Activated T-helper 1 cell treated with anti-CD3 and anti-CD28 coated beads, Interleukin-2, amount 50 U/mL, for 16 hours (primary cell): ENCODE measurements at places on chromosomes 7 and 10.

DNA sequence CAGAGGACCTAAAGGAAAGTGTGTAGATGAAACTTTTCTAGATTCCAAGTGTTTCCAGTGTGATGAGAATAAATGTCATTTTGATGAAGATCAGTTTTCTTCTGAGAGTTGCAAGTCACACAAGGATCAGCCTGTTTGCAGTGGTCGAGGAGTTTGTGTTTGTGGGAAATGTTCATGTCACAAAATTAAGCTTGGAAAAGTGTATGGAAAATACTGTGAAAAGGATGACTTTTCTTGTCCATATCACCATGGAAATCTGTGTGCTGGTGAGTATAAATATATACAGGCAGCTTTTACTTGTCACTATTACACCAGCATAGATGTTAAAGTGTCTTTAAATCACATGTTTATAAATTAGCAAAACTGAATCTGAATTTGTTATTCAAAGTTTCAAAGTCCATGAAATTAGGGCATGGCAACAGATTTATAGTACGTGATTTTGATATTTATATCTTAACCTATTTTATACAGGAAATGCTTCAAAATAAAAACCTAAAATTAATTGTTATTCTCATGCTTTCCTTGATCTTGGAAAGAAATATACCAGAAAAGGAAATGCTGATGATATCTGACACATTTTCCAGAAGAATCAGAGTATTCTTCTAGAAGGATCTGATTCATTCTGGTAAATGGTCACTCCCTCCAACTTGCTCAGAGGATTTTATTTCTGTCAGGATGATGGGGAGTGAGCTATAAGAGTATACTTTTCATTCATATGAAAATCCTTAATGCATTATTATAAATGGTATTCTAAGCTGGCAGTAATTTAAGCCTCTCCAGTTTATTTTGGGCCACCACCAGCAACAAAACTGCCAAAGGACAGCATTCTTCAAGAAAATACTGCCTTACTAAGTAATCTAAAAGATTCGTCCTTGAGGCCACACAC is 71.4 kb downstream of the ITGB8 start:
- DNase-seq: no peak

- DNase-seq: no peak
Observed at GRCh38 chr10:102776779-102777456, 33.2 kb downstream of the WBP1L start.

DNA sequence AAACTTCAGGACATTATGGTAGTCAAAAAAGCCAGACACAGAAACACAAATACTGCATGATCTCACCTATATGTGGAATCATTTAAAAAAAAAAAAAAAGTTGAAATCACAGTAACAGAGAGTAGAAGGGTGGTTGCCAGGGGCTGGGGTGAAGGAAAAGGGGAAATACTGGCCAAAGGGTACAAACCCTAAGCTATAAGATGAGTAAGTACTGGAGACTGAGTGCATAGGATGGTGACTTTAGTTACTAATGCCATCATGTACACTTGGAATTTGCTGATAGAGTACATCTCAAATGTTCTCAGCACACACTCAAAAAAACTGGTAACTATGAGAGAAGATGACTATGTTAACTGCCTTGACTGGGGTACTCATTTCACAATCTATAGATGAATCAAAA is 39.9 kb downstream of the JCAD start:
- no peak for DNase-seq

GRCh38 chr7:102292813-102293798 is 6.4 kb downstream of the SH2B2 start:
- no peak for DNase-seq

GRCh38 chr10:74925708-74926107 is 99.3 kb downstream of the KAT6B start:
- no peak for DNase-seq

DNA sequence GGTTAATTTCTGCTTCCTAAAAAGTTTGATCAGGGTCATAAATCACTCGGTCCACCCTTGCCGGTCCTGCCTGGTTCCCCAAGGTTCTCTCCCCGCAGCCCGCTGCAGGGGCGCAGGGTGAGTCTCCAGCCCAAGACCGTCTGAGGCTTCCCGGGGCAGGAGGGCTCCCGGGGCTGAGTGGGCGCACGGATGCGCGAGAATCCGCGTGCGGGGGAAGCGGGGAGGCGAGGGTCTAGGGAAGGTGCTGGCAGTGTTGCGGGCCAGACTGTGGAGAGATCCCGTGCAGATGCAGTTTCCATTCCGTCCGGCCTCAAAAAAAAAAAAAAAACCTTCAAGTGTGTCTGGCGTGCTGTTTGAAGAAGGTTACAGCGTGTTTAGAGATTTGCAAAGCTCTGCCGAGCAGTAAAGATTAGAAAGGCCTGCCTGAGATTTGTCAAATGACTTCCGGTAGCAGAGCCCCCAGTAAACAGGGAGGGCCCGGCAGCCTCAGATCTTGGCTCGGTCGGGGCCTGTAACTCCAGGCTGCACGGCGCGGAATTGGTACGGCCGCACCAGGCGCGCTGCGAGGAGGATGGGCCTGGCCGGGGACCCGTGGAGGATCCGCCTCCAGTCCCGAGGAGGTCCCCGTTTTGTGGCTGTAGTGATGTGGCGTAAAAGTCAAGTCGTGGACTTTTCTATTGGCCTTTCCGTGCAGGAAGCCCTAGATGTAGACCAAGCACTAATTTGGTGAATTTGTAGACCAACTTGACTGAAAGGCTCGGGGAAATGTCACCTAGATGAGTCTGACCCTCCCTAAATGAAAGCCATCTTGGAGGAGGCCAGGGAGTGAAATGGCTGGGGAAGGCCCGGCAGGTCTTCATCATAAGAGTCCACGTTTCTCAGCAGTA is 293.2 kb upstream of the NFE2L3 start:
- DNase-seq: no peak

- DNase-seq: no peak
Observed at GRCh38 chr7:80847027-80847426, 71.8 kb downstream of the SEMA3C start.

GRCh38 chr7:28168393-28169158 is 12.0 kb downstream of the JAZF1 start:
- no peak for DNase-seq

DNA sequence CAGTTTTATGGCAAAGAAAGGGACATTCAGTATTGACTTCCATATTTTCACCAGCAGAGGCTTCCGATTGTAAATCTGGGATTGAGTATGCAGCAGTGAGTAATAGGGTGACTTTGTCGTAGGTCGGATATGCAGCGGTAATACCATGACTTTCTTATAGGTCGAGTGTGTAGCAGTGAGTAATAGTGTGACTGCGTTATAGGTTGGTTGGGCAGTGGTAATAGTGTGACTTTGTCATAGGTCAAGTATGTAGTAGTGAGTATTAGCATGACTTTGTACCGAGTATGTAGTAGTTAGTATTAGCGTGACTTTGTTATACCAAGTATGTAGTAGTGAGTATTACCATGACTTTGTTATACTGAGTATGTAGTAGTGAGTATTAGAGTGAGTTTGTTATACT is 268.2 kb upstream of the ADARB2 start:
- DNase-seq: no peak

GRCh38 chr10:6507311-6507710 is 72.8 kb downstream of the PRKCQ start:
- no peak for DNase-seq

DNA sequence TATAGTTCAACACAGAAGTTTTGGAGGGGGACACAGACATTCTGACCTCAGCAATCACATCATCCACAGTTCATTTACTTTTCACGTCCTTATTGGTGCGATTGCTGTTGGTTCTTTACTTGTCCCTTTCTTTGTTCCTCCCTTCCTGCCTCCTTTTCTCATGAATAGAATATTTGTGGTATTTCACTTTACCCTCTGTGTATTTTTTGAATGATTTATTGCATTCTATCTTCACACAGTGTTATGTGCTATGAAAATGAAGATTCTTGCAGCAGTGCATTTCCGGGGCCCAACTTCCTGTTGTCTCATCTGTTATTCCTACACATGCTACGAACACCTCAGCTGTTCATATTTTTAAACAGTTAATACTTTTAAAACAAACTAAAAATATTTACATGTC is 179.6 kb downstream of the ZMYND11 start:
- no peak for DNase-seq

- DNase-seq: no peak
Observed at GRCh38 chr10:123530166-123530870, 135.8 kb upstream of the GPR26 start.

DNA sequence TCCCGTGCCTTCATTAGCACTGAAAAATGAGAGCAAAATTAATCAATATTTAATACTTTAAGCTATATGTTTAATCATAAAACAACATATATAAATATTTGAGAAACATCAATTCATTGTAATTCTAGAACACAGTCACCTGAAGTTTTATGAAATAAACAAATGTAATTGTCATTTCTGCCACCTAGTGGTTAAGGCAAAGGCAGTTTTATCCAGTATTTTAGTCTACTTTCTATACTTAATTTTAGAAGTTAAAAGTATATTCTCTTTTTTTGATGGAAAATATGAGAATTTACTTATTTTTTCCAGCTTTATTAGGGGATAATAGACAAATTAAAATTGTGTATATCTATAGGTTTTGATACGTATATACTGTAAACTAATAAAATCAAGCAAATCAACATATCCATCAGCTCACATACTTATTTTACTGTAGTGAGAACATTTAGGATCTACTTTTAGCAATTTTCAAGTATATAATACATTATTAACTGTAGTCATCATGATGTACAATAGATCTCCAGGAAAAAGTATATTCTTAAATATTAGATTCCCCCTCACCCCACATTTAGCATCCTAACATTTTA is 16.9 kb downstream of the PCGF6 start:
- no peak for DNase-seq

GRCh38 chr7:138838166-138838565 is 40.2 kb upstream of the ATP6V0A4 start:
- no peak for DNase-seq

GRCh38 chr7:106034383-106034782 is 71.3 kb downstream of the CDHR3 start:
- DNase-seq: no peak

DNA sequence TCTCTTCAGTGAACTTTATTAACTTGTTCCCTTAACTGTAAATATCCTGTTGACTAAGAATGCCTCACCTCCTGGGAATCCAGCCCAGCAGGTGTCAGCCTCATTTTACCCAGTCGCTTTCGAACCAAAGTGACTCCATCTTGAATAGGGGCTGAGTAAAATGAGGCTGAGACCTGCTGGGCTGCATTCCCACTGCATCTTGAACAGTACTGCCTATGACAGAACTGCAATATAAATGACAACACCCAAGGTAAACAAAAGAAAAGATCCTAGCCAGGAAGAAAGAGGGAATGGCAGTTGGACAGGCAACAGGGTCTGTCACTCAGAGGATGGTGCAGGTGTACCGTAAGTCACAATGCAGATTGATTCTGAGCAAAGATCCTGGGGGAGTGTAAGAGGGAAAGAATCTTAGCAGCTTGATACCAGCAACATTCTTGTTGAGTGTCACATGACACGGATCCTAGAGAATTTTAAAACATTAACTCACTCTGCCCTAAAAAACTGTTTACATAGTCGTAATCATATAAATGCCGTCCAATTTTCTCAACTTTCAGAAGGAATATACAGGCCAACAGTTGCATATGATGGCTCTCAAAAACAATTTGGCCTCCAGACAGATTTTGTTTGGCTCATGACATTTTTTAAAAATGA is 4.4 kb upstream of the FAM107B start:
- DNase-seq: no peak

DNA sequence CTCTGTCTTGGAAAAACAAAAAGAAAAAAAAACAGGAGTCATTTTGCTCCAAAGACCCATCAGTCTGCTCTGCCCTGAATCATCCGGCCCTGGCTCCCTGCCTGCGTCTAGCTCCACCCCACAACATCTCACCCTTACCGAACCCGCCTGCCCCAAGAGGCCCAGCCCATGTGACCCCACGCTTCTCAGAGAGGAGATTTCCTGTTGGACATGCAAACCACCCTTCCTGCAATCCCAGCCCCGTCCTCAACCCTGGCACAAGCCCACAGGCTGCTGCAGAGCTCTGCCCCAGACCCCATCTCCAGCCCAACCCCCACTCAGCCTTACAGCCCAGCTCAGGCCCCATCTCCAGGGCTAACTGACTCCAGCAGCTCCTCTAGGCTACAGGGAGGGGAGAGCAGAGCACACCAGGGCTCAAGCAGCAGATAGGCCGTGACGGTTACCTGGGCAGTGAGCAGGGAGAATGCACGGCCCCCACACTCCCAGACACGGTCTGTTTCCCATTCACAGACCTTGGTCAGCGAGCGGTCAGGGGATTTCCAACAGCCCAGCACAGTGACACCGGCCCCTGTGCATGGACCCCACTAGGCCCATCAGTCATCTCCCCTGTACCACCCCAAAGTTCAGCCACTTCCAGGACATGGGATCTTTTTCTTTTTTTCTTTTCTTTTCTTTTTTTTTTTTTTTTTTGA is 69.9 kb upstream of the GTF2I start:
- DNase-seq: no peak

DNA sequence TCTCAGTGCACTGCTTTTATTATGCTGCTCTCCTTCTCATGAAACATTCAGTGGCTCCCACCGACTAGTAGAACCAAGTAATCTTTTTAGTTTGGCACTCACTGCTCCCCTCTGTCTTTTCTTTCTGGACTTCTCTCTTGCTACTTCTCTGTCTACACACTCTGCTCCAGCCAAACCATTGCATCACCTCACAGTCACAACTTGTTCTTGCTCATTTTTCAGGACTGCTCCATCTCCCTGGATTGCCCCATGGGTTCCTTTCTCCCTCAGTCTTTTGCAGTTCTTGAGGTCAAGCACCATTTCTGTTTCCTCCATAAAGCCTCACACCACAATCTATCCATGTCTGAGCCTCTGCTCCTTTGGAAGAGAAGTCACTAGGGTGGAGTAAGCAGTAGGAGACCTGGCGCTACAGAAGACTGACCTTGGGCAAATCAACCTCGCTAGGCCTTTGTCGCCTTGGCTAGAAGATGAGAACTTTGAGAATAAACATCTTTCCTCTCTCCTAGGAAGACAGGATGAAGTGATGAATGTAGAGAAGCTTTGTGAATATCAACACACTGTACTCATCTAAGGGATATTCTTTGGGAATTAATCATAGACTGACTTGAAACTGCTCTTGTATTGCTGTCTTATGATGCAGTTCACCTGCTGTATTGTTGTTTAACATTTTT is 186.2 kb downstream of the LRMDA start:
- no peak for DNase-seq

DNA sequence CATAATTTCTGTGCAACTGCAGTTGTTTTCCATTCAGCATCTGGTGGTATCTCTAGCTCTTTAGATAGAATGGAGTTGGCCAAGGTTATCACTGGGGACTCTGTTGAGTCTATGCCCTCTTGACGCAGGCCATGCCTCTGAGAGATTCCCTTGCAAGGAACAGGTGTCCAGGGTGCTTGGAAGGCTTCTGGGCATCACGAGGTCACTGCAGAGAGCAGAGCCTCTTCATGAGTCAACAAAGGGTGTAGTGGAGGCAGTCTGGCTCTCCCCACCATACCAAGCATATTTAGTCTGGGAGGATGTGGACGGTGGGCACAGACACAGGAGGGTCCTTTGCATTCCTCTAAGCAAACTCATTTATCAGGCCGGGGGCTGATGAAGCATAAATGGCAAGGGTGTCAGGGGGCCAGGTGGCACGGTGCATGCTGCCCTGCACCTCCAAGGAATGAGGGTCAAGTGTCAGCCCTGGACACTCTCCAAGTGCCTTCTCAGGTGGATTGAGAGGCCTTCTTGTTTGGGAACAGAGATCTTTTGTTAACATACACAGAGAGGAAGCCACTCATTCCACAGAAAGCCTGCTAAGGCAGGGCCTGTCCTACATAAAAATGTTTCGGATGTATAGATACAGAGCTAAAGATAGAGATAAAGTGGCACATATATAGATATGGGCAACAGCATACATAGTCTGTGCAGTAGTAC is 328.6 kb downstream of the INHBA start:
- no peak for DNase-seq

- DNase-seq: no peak
Observed at GRCh38 chr10:132527339-132528063, 10.1 kb upstream of the INPP5A start.

- DNase-seq: no peak
Observed at GRCh38 chr10:65430979-65431378, 1494.9 kb upstream of the LRRTM3 start.
